ENCODE measurements at places on chromosomes 12 and 14.

GRCh38 chr14:72881543-72881942 lies 12.4 kb downstream of the DPF3 start:
- DNase-seq = no peak

GRCh38 chr12:77855548-77855947 lies 24.9 kb downstream of the NAV3 start:
- no peak for DNase-seq

GRCh38 chr12:47812797-47813510 lies 6.7 kb downstream of the HDAC7 start:
- no peak for DNase-seq

DNA sequence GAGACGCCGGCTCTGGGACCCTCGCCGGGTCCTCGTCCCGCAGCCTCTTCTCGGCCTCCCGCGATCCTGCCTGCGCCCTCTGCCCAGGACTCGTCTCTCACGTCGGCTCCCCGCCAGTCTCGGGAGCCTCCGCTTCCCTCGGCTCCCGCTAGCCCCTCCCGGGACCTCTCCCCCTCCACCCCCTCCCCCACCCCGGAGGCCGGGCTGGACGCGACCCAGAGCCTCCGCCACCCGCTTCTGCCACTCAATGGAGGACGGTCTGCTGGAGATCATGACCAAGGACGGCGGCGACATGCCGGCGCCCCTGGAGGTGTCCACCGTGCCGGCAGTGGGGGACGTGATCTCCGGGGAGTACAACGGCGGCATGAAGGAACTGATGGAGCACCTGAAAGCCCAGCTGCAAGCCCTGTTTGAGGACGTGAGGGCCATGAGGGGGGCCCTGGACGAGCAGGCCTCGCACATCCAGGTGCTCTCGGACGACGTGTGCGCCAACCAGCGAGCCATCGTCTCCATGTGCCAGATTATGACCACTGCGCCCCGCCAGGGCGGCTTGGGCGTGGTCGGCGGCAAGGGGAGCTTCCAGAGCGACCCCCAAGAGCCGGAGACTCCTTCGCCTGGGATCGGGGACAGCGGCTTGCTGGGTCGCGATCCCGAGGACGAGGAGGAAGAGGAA lies 568 bp downstream of the CCDC184 start:
- DNase-seq = no peak

- no peak for DNase-seq
These were observed 163.5 kb downstream of the MON2 start for GRCh38 chr12:62629971-62630739.

GRCh38 chr14:77264466-77265186 lies 6.4 kb downstream of the NGB start:
- DNase-seq = no peak

GRCh38 chr12:40145896-40146295 lies 40.0 kb upstream of the SLC2A13 start:
- no peak for DNase-seq

GRCh38 chr12:79329933-79330332 lies 360.8 kb downstream of the PAWR start:
- no peak for DNase-seq

- no peak for DNase-seq
These were observed 9.6 kb downstream of the OR6S1 start for GRCh38 chr14:20631880-20632389.

GRCh38 chr12:65004270-65004669 lies 116.8 kb downstream of the WIF1 start:
- no peak for DNase-seq

DNA sequence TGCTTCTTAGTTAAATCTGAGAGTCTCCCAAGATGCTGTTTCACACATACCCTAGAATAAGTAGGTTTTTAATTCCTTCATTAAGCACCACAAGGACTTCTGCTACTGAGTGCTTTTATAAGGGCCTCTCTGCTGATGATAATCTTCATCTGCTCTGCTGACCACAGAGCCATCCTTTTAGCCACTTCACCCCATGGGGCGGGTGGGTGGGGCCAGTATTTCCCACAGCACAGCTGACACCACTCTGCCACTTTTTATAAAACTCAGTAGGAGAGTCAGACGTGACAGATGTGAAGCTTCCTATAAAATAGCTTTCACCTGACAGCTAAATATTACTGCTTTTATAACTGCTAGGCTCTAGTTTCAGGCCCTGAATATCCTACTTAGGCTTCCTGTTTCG lies 20.3 kb downstream of the FCF1 start:
- DNase-seq = no peak

DNA sequence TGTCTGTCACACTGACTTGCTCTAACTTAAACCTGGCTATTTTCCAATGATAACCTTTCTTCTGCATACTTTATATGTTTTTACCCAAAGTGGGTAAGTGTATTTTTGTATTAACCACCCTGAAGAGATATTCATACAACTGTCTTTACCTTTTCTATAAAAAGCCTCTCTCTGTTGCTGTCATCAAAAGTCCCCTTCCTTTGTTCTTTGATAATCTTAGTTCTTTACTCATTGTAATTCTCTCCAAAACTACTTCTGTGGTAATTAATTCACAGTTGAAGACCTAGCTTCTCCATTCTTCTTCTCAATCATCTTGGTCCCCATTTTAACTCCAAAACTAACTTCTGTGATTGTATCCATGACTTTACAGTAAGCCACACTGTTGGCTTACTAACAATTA lies 479.7 kb upstream of the MGAT4C start:
- DNase-seq = no peak

GRCh38 chr12:23906329-23906728 lies 43.1 kb downstream of the SOX5 start:
- no peak for DNase-seq

GRCh38 chr12:913919-914698 lies 35.4 kb downstream of the RAD52 start:
- DNase-seq = no peak

GRCh38 chr12:57258977-57259970 lies 8.3 kb upstream of the STAC3 start:
- DNase-seq = no peak

GRCh38 chr14:44339231-44339630 lies 167.9 kb downstream of the FSCB start:
- no peak for DNase-seq

DNA sequence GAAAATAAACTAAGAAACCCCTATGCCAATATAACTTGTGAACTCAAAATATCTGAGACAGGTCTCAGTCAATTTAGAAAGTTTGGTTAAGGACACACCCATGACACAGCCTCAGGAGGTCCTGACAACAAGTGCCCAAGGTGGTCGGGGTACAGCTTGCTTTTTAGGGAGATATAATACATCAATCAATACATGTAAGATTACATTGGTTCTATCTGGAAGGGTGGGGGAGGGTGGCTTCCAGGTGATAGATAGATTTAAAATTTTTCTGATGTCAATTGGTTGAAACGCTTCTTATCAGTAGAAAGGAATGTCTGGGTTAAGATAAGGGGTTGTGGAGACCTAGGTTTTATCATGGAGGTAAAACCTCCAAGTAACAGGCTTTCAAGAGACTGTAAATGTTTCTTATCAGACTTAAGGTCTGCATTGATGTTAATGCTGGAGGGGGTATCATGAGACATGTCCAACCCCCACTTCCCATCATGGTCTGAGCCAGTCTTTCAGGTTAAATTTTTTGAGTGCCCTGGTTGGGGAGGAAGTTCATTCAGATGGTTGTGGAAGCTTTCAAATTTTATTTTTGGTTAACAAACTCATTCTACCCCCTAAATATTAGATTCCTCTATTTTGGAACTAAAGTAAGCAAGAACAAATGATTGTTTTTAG lies 82.0 kb upstream of the RASSF8 start:
- no peak for DNase-seq

Data from NCI-H2029 treated with DMSO at 0.1 percent for 48 hours (cell line).